ENCODE measurements at places on chromosomes 5 and 9.

GRCh38 chr5:35003018-35003957 is 44.5 kb downstream of the AGXT2 start:
- DNase-seq, result peak; percentile 42

- no peak for DNase-seq
These were observed 171.9 kb downstream of the COMMD10 start for GRCh38 chr5:116256717-116257116.

GRCh38 chr9:110799396-110799795 is 130.8 kb downstream of the MUSK start:
- no peak for DNase-seq

DNA sequence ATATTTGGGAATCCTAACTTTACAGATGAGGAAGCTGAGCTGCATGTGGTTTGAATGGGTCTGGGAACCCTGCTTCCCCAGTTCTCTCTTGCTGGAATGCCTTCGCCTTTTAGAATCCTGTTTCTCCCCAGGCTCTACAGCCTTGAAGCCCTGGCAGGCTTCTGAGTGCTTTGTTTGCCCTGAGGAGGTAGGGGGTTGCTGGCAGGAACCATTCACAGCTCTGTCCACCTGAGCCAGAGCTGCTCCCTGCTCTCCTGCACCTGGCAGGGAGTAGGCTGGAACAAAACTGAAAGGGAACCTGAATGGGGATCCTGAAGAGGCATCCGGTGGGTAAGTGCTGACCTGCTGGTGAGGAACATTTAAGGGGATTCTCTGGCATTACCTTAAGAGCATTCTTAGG is 33.0 kb downstream of the KIF4B start:
- DNase-seq, result no peak

DNA sequence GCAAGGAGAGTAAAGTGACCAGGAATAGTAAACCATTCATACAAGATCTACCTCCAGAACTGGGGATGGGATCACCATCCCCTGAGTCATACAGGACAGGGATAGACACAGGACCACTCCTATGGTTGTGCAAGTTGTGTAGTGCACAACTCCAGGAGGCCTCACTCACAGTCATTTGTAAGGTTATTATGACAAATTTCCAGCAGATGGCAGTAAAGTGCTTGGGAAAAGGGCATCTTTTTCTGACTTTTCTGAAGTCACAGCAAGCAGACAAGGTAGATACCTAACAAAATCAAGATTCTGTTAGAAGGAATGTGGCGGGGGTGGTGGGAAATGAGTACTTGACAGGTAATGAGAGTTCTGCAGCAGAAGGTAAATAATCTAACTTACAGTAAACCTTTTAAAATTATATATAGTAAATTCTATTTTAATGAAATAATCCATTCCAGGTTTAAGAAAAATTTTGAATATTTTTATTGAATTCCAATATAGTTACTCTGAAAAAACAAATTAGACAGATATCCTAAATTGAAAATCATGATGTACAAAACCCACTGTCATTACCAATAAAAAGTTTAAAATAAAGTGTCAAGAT is 16.7 kb upstream of the KIF27 start:
- peak; percentile 61 for DNase-seq

DNA sequence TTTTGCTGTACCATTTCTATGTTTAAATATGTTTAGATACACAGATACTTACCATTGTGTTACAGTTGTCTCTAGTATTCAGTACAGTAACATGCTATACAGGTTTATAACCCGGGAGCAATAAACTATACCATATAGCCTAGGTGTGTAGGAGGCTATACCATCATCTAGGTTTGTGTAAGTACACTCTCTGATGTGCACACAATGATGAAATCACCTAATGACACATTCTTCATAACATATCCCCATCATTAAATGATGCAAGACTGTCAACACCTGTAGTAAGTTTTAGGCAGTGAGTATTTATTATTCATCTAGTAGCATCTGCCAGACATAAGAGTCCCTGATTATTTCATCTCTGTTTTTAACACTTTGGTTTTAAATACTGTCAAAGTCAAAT is 7.3 kb upstream of the DHFR start:
- DNase-seq, result peak; percentile 35

GRCh38 chr5:131999441-132000240 is 11.8 kb downstream of the ACSL6 start:
- no peak for DNase-seq

DNA sequence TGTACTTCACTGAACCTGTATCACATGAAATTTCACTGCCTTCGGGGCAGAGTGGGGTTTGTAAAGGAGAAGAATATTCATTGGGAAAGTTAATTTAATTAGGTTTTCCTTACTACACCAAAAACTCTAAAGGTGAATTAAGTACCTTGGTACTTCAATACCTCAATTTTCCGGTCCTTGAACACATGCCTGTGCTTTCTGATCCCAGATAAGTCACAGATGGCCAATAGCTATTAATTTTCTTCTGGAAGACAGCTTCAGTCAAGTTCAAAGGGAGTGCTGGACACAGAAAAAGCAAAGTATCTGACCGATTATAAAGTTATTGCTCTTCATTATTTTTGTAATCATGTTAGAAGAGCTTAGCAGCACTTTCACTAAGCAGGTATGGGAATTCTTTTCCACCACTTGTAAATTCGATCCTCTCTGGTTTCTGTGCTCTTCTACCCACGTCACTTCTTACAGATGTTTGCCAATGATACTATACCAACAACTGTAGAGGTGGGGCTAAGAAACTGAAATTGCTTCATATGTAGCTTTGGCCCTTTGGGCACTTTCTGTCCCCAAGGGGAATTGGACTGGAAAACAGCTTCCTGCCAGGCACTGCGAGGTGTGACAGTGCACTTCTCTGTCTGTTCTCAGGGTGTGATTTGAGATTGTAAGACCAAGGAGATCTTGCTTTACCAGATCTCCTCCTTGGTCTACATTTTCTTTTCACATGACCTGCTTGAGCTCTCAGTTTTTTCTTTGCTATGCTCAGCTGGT is 164.0 kb downstream of the CCDC192 start:
- DNase-seq, result no peak

DNA sequence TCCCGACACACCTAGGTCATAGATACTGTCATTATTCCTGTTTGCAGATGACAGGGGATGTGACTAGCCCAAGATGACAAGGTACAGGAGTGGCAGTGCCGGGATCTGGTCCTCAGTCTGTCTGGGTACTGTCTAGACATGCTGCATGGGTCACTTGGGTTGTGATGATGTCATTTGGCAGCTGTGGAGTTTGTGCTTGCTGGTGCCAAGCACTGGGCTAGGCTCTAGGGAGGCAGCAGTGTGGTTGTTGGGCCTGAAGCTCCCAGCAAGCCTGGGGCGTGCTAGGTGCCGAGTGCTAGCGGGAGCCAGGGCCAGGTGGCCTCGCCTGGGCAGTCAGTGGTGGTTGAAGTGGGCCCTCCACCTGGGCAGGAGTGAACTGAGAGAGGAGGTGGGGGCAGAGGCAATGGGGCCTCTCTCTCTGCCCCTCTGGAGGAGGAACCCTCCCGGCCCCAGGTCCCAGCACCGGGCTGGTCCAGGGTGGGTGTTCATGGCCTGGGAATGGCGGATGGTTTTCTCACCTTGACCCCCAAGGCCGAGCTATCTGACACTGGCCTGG is 8.8 kb upstream of the ASB6 start:
- peak; percentile 36 for DNase-seq
